ENCODE measurements at places on chromosomes 7 and 10.

DNA sequence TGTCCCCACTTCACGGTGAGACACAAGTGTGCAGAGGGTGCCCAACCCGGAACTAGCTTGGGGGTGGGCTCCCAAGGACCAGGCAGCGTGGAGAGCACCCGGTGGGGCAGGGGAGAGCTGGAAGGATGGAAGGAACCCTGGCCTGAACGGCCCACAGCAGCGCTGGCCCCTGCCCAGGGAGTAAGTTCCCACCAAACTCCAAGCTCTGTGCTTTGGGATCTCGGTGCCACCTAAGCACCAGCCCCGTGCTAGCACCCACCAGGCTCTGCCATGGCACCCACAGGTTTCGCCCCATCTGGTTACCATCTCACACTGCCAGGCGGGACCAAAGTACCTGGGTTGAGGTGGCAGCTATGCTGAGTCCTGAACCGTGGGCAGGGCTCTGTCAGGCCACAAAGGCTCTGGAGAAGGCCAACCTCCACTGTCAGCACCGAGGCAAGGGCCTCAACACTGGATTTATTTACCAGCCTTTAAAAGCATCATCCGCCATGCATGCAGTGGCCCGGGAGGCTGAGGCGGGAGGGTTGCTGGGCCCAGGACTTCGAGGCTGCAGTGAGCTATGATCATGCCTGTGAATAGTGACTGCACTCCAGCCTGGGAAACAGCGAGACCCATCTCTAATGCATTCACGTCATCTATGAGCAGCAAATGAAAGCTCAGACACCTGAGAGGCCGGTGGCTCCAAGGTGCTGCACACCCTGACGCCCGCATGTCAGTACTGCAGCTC lies 16.0 kb downstream of the GPER1 start:
- DNase-seq = no peak

DNA sequence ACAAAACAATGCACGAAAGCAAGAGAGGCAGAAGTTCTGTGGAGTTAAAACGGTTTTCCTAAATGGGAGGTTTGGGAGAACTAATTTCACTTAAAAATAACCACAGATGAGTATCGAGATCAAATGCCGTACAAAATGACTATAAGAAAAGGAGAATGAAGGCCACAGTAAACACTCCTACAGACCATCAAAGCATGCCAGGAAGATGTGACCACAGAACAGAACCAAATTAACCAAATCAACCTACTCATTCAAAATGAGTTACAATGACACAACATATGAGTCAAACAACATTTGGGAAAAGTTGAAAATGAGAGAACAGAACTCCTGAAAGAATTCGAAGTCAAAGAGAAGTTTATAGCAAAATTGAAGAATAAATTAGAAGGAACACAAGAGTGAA lies 24.3 kb upstream of the DOCK1 start:
- DNase-seq = no peak

DNA sequence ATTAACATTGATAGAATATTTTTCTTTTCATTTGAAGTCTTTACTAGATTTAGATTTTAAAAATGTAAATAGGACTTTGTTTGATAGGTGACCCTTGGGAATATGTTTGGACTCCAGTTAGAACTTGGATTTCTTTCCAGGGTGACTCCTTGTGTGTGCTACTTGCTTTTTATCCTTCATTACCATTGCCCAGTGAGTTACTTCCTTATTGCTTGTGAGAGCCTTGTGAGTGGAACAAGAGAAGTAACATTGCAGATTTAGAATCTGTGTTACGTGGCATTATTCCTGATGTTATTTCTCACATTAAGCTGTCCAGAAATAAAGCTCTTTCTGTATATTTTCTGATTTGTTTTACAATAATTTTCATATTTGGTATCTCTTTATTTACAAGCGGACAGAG lies 128.0 kb upstream of the LRGUK start:
- DNase-seq = no peak

DNA sequence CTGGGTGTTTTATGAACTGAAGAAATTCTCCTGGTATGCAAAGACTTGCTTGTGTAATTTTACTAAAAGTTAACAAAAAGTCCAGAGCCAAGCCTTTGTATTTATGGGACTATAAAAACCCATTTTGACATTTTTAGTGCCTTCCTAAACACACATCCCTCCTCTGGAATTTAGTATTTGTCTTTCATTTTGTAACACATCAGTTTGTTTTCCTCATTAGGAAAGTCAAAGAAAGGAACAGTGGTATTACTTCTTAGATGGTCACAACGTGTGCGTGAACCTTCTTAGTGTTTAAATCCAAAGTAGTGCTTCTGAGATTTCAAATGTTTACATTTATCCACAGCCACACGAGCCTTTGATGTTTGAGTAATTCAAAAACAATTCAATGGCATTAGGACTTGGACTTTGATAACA lies 103.2 kb upstream of the TMEM106B start:
- DNase-seq = no peak

- peak; percentile 13 for DNase-seq
These were observed 1.1 kb downstream of the P4HA1 start for GRCh38 chr10:73095481-73096021.

DNA sequence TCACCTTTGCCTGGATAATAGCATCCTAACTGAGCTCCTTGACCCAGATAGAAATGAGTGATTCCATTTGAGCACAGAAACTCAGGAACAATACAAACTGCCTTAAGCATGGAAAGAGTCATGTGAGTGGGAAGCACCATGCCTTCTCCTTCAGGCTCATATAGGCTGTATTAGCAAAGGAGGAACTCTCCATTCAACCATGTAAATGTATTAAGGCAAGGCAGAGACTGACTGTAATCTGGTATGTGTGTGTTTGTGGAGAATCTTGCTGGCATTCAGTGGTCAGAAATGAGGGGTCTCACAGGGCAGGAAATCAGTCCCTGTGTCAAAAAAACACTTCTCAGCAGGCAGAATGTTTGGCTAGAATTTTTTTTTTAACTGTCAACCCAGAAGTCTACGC lies 40.2 kb downstream of the COA1 start:
- no peak for DNase-seq

DNA sequence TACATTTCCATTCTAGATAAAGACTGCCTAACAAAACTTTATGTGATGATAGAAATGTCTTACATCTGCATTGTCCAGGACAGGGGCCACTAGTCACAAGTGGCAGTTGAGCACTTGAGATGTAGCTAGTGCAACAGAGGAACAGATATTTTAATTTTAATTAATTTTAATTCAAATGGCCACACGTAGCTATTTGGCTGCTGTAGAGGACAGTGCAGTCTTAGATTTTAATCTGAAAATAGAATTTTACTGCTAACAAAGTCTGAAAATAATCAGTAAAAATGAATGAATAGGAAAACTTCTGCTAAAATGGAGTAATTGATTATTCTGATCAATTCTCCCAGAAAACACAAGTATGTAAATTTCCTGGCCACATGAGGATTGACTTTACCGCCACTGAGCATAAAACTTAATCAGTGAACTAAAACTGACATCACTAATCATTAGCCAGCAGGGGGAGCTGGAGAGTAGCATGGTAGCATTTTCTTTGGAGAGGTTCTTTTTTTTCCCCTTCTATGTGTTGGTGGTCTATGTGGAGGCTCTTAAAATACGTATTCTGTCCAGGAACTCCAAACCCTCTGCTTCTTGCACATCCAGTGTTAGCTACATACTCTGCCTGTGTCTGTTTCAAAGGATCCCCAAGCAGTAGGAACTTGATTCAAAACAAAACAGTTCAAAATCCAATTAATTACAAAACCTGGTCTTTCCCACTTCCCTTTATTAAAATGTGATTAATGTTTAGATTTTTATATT lies 52.1 kb downstream of the TSPAN12 start:
- peak; percentile 30 for DNase-seq

- DNase-seq = no peak
These were observed 261.8 kb downstream of the PHF14 start for GRCh38 chr7:11235491-11235890.

- DNase-seq = no peak
These were observed 1.6 kb downstream of the PANK1 start for GRCh38 chr10:89643431-89643811.

GRCh38 chr10:6065406-6065805 lies 3.2 kb upstream of the IL2RA start:
- no peak for DNase-seq

DNA sequence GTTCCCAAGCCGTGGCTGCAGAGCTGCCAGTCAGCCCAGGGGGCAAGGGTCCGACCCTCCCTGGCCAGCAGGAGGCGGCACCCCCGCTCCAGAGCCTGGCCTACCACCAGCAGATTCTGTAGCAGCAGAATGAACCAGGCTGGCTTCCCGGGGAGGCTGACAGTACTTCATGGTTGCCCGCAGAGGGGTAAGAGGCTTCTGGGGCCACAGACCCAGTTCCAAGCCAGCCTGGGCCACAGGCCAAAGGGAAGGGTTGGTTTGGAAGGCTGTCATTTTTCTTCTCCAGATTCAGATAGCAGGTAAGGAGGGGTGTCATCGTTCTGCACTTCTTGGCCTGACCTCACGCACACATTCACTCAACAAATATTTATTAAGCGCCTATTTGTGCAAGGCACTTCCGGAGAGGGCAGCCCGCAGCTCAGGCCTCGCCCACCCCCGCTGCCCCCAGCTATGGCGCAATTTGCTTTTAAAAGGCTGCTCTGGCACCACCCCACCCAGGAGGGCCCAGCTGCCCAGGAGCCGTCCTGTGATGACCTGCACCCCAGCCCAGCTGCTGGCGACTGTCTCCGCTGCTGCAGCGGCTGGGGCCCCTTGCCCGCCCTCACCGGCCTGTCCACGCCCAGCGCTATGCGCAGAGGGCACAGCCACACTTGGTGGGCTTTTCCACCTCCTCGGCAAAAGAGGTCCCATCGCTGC lies 168.5 kb downstream of the LCOR start:
- DNase-seq = no peak

DNA sequence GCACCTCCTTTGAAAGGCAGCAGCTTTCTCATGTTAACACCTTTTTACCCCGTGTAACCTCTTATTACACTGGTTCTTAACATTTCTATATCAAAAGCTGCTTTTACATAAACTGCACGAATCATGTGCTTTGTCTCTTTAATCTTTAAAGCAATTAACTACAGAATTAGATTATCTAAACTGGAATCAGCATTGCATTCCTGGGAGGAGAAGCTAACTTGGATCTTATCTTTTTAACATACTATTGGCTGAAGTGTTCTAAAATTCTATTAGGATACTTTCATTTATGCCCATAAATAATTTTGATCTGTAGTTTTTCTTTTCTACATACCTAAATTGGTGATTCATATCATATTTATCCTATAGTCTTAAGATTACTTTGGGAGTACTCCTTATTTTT lies 428.4 kb upstream of the IGFBP3 start:
- no peak for DNase-seq

GRCh38 chr10:111445667-111446066 lies 368.8 kb downstream of the ADRA2A start:
- DNase-seq = no peak

GRCh38 chr7:158568974-158569857 lies 18.4 kb downstream of the PTPRN2 start:
- no peak for DNase-seq

- DNase-seq = no peak
These were observed 974.0 kb upstream of the GHITM start for GRCh38 chr10:83165265-83165664.

- no peak for DNase-seq
These were observed 135.5 kb upstream of the CACNA2D1 start for GRCh38 chr7:82579047-82579446.

DNA sequence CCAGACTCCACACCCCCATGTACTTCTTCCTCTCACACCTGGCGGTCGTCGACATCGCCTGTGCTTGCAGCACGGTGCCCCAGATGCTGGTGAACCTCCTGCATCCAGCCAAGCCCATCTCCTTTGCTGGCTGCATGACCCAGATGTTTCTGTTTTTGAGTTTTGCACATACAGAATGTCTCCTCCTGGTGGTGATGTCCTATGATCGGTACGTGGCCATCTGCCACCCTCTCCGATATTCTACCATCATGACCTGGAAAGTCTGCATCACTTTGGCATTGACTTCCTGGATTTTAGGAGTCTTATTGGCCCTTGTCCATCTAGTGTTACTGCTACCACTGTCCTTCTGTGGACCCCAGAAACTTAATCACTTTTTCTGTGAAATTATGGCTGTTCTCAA lies 4.8 kb downstream of the OR2A25 start:
- DNase-seq = no peak

- no peak for DNase-seq
These were observed 281.0 kb downstream of the RPS24 start for GRCh38 chr10:78314651-78315050.

DNA sequence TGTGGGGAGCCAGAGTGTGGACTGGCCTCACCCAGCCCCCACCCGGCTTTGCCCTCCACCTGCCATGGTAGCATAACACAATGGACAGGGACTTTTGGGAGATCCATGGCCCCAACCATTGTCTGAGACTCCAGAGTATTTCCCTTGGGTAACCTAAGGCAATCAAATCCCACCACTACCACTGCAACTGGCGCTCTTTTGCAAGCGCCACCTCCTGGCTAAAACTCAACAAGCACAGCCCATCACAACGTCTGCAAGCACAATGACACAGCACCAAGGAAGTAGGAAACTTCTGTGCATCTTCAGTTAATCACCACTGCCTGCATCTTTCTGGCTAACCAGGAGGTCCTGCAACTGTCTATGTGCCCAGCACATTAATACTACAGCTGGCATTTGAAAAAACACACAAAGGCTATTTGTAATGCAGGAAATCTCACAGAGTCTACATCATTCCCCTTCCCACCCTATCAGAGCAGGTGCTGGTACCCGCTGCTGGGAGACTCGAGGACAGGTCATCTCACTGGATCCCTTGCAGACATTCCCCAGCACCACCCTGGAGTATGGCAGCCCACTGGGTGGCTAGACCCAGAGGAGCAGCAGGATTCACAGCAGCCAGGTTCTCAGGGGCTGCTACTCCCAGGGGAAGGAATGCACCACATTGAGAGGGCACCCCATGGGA lies 27.7 kb downstream of the ANKRD26 start:
- no peak for DNase-seq

GRCh38 chr7:15584575-15584974 lies 22.8 kb upstream of the AGMO start:
- no peak for DNase-seq

- DNase-seq = no peak
These were observed 38.3 kb downstream of the WIPF3 start for GRCh38 chr7:29844559-29844958.

DNA sequence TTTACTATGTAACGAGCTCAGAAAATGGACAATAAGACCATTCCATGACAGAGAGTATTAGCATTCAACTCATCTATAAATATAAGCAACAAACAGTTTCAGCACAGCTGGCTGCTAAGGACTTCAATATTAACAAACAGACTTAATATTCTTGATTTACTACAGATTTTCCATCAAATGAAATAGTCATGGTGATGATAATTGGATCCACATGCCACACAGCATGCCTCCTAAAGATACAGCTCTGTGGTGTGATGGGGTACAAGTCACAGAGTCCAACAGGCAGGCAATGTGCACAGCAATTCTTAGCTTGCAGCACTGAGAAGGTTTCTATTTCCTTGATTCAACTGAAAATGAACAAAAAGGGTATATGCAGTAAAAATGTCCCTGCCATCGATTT lies 54.0 kb downstream of the DOCK4 start:
- no peak for DNase-seq

- DNase-seq = no peak
These were observed 47.5 kb downstream of the BMPER start for GRCh38 chr7:33952824-33953223.

All from activated T-cell treated with anti-CD3 and anti-CD28 coated beads for 4 hours (primary cell).